NCI-H1436 (cell line): ENCODE measurements at places on chromosomes 5 and 9.

- DNase-seq = no peak
Measured at GRCh38 chr9:127020036-127020801, 102.2 kb downstream of the ANGPTL2 start.

DNA sequence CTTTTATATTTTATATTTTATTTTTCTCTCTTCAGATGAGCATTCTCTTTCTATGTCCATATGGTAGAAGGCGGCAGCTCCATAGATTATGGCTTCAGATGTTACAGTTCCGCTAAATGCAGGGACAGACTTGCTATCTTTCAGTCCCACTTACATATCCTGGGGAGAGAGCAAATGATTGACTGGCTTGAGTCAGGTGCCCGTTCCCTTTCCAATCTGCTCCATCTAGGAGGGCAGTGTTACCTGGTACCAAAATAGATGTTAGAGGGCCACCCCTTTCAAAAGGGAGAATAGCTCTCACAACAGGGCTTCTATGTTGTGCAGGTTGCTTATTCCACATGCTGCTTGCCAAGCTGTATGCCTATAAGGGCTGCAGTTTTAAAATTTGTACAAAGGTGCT lies 45.3 kb downstream of the ERBIN start:
- DNase-seq = no peak

DNA sequence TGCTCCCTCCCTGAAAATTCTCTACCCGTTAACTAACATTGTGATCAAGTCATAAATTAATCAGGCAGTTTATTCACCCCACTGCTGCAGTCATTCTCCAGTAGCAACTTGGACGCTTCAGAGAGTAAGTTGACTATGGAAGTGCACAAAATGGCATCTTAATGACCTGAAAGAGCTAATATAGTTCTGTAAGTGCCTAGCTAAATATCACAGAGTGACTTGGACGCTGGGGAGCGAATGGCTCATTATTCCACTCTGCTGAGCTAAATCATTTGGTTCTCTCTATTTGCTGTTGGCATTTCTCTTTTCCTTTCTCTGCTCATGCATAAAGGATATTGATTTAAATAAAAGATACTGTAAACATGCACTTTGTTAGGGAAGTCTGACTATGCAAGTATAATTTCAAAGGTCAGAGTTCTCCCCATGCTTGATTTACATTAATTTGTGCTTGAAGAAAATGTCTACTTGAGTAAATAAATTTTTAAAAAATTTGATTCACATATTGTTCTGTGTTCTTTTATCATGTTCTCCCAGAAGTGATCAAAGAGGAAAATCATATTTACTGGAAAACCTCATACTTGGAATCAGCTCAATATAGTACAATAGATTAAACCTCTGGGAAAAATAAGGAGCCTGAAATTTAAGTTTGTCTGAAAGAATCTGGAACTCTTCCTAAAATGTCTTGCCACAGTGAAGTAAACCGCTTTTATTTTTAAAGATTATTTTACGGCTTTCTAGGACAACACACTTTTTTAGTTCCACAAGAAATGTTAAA lies 169.5 kb upstream of the HAPLN1 start:
- peak; percentile 39 for DNase-seq

GRCh38 chr9:125579030-125579932 lies 127.7 kb downstream of the MAPKAP1 start:
- no peak for DNase-seq

DNA sequence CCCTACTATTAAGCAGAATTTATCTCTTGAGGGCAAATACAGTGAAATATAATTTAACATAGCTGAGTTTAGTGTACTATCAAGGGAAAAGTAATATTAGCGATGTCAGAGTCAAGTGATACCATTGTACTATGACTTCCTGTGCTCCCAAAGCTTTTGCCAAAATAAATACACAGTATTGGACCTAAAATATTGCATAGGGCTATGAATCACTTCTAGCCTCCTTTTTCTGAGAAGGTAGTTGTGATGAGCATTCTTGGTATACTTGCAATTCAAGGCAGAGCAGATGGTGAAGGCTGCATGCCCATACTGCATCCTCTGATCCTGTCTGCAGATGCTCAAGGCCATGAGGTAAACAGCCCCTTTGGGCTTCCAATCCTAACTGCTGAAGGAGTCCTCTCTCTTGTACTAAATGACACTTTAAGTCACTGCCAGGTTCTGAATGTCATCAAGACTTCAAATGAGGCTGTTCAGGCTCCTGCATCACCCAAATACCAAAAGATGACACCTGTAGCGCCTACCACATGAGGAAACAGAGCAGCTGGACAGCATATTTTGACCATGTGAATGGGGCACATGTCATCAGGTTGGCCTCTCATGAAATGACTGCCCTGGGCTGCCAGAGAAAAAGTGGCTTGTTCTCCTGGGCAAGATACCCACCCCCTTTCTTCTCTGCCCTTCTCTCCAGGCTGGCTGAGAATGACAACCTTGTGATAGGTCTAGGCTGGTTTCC lies 29.7 kb upstream of the PPP2CA start:
- no peak for DNase-seq

- no peak for DNase-seq
Measured at GRCh38 chr5:123434796-123435195, 11.6 kb upstream of the CEP120 start.

DNA sequence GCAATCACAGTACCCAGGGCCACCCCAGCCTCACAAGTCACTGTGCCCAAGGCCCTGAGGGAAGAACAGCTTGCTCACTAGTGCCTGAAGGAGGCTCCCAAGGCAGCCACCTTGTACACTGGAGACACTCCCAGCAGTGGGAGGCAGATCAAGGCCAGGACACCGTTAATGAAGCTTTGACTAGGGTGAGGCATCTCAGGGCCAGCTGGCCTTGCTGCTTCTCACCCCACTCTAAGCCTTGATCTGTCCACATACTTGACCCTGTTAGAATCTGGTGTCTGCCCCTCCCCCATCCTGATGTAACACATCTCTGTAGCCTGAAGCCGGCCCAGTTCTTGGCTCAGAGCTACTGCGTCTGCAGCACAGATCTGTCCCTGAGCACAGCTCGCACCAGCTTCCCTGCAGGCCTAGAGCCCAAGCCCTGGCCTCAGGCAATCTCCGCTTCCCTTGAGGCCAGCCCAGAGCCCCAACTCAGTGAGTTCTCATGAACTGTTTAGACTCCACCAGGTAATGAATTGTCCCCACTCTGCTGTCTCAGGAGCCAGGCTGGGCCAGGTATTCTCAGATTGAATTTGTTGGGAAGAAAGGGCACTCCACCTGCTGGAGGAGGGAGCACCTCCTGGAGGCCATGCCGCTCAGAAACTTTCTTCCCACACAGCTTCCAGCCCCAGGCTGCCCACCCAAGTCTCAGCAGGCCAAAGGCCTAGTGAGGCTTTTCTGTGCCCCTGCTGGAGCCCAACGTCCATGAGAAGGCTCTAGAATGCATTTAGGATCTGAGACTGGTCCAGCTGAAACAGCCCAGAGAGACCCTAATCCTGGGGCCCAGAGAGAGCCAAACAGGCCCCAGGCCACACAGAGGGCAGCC lies 13.4 kb upstream of the JADE2 start:
- DNase-seq = no peak
